ENCODE measurements at places on chromosomes 4 and X. TPM values are rescaled to one million over a fixed set of nuclear protein-coding genes. Genes with fewer than 3 reads are reported as not detected.
A peak's percentile ranks its signal among the peaks of the same experiment; 100 is the strongest.

Gene ARR3
- total RNA-seq = not detected

Gene GPR50
- total RNA-seq = not detected

Gene ADH6
- not detected for total RNA-seq

Gene ATP1B4
- total RNA-seq = not detected

- no peak for DNase-seq
Measured at GRCh38 chrX:39679497-39680157, 418.1 kb downstream of the BCOR start.

GRCh38 chrX:4547213-4547836 is 833.9 kb upstream of the PRKX start:
- no peak for DNase-seq

DNA sequence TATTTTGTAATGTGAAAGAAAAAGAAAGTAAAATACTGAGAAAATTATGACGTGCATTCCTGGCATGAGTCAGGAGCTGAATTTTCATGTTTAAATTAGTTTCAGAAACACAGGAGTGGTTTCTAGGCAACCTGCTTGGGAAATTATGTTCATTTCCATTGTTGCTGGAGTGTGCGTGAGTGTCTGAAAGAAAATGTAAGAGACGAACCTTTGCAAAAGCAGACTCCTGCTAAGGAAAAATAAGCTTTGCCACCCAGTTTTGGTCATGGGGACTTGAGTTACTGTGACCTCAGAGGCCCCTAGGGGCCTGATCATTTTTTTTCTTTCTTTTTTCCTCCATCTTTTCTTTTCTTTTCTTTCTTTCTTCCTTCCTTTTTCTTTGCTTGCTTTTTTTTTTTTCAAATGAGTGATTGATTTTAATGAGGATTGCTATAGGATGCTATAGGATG is 18.8 kb upstream of the CHRNA9 start:
- no peak for DNase-seq

DNA sequence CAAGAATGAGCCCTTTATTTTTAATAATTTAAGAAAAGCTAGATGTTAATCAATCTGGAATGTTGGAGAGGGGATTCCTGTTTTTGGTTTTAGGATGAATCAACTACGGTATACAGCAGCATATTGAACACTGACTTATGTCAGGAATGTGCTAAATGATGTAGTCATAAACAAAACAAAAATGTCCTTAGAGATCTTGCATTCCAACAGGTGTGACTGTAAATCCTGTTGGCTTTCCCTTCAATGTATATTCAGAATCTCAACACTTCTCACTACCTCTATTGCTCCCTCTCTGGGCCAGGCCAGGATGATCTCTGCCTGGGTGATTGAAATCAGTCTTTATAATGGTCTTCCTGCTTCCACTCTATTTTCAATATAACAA is 37.8 kb upstream of the BDH2 start:
- no peak for DNase-seq

GRCh38 chr4:74653331-74654229 is 140.7 kb downstream of the BTC start:
- no peak for DNase-seq

DNA sequence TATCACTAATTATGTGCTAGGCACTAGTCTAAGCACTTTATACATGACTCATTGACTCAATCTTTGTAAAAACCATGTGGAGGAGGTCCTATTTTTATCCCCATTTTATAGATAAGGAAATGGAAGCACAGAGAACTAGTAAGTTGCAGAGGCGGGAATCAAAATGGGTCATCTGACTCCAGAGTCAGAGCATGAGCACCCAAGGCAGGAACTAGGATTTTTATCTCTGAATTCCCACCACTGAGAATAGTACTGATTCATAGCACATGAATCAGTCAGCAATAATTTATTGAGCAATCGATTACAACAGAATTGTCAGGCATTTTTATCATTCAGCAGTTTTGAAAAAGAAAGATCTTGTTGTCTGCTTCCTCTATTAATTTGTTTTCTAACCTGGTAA is 19.3 kb downstream of the SCARB2 start:
- DNase-seq = no peak

GRCh38 chr4:25142468-25142867 is 17.8 kb downstream of the SEPSECS start:
- no peak for DNase-seq

- DNase-seq = no peak
Measured at GRCh38 chr4:624705-625590, at the start of gene PDE6B. Gene PDE6B (plus strand): TSS chr4:625573. CDS start chr4:625627, 54 bp downstream.

DNA sequence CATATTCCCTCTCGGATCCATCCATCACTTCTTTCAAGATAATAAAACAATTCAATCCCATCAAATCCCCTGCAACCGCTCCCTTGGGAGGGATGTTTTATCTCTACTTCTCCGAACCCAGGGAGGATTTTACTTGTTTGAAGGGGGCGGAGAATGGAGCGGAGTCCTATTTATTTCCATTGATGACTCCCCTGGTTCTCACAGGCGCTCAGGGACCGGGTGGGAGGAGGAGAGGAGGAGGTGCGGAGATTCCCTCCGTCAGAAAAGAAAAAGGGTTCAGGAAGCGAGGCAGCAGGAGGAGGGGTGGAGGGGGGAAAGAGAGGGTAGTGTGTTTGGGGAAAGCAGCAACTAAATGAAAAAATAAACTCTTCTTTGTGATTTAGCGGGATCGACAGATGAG is 2.1 kb downstream of the NDNF start:
- DNase-seq = peak; percentile 31

- DNase-seq = no peak
Measured at GRCh38 chr4:38091636-38092035, 131.4 kb downstream of the PTTG2 start.
